ENCODE measurements at places on chromosomes 2 and 18. TPM values are rescaled to one million over a fixed set of nuclear protein-coding genes. Genes with fewer than 3 reads are reported as not detected.

- peak; percentile 90 for DNase-seq
- H3K36me3 ChIP-seq, result no peaks in the 10 kb centered on the region
- peaks cover 12% of the 10 kb centered on the region for H3K27me3 ChIP-seq
- H3K4me3 ChIP-seq, result no peak overlapping the region
- H3K4me1 ChIP-seq, result no peaks in the 10 kb centered on the region
These were observed 372.8 kb upstream of the RAB6C start for GRCh38 chr2:129606496-129607270.

DNA sequence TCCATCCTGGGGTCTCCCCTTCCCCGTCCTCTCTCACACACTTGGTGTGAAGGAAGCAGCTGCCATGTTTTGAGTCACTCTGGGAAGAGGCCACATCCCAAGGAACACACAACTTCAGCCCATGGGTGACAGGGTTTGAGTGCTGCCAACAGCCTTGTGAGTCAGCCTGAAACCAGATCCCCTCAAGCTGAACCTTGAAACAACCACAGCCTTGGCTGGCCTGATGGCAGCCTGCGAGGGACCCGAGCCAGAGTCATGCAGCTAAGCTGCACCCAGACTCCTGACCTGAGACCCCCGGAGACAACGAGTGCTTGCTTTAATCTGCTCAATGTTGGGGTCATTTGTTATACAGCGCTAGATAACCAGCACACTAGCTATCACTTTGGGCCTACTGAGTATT is 19.3 kb upstream of the MC2R start:
- H3K4me3 ChIP-seq, result no peak overlapping the region
- H3K4me1 ChIP-seq, result no peaks in the 10 kb centered on the region
- H3K27me3 ChIP-seq, result no peaks in the 10 kb centered on the region
- H3K36me3 ChIP-seq, result no peaks in the 10 kb centered on the region
- DNase-seq, result no peak

GRCh38 chr2:126657148-126657635 is 1.2 kb downstream of the GYPC start:
- H3K36me3 ChIP-seq, result no peaks in the 10 kb centered on the region
- H3K27me3 ChIP-seq, result no peaks in the 10 kb centered on the region

GRCh38 chr2:219273937-219274336 is 5.2 kb upstream of the DNAJB2 start:
- no peaks in the 10 kb centered on the region for H3K36me3 ChIP-seq
- peak overlapping the region; percentile 79 for H3K27ac ChIP-seq
- no peak overlapping the region for H3K4me3 ChIP-seq
- H3K4me1 ChIP-seq, result peaks cover 29% of the 10 kb centered on the region
- no peaks in the 10 kb centered on the region for H3K27me3 ChIP-seq

DNA sequence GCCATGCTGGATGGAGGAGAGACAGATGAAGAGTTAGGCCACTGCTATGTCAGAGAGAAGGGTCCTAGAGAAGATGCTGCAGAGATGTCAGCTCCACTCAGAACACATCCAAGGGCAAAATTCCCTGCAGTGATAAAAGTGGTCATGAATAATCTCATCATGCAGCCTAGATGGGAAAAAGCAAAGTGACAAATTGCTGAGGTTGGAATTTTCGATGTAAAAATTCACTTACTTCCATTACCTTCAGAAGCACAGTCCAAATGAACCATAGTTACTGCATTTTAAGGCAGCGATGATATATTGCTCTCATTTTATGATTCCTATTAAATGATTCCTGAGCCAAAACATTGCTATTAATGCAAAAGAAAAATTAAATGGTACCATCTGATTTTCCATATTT is 16.4 kb downstream of the ANKRD29 start:
- H3K36me3 ChIP-seq, result no peaks in the 10 kb centered on the region
- no peak overlapping the region for H3K4me3 ChIP-seq
- no peak overlapping the region for H3K27ac ChIP-seq
- DNase-seq, result no peak
- H3K4me1 ChIP-seq, result peaks cover 11% of the 10 kb centered on the region

DNA sequence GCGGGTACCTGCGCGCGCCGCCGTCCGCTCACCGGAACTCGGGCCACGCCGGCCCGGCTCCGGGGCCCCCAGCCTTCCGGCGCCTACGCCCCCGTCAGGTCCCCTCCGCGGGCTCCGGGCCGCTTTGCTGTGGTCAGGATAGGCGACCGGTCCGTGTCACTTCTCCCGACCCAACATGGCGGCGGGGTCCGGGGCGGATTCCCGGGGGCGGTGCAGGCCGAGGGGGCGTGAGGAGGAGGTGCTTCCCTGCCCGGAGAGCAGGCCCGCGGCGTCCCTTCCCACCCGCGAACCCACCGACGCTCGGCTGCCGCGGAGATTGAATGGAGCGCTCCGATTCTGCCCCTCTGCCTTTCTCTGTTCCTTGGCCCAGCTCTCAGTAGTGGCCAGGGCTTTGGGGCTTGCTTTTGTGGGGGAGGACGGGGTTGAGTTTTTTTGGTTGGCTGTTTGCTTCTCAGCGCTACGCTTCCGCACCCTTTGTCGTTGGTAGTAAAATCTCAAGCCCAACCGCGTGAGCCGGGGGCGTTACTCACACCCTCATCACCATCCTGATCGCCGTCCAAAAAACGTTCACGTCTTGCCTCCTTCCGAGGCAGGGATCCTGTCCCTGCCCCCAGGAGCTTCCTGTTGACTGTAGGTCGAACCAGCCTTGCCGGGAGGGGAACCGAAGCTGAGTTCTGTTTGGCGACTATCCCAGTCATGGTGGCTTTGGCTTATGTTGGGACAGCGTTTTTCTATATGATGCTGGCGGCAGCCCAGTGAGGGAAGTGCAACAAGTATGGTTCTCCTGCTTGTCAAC is 532 bp upstream of the YES1 start:
- H3K4me3 ChIP-seq, result peak overlapping the region; percentile 97
- H3K27me3 ChIP-seq, result no peaks in the 10 kb centered on the region
- peak overlapping the region; percentile 96 for H3K27ac ChIP-seq
- no peaks in the 10 kb centered on the region for H3K36me3 ChIP-seq

DNA sequence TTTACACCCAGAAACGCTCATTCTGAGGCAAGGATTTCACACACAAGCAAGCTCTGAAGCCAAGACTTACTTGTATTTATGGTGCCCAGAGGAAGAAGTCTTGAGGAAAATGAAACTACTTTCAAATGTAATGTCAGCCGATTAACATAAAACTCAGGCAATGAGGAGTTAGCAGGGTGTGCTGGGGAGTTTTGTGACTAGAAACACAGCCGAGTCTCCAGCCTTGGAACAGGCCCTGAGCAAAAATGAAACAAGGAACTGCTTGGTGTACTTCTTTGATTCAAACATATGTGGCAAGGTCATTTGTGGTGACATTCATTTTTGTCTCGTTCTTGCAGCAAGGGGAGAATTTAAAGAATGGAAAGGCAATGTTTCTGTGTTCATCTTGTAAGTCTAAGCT is 4.5 kb downstream of the DYTN start:
- DNase-seq, result no peak
- no peaks in the 10 kb centered on the region for H3K27me3 ChIP-seq
- no peaks in the 10 kb centered on the region for H3K4me1 ChIP-seq
- H3K36me3 ChIP-seq, result no peaks in the 10 kb centered on the region
- H3K27ac ChIP-seq, result no peak overlapping the region

DNA sequence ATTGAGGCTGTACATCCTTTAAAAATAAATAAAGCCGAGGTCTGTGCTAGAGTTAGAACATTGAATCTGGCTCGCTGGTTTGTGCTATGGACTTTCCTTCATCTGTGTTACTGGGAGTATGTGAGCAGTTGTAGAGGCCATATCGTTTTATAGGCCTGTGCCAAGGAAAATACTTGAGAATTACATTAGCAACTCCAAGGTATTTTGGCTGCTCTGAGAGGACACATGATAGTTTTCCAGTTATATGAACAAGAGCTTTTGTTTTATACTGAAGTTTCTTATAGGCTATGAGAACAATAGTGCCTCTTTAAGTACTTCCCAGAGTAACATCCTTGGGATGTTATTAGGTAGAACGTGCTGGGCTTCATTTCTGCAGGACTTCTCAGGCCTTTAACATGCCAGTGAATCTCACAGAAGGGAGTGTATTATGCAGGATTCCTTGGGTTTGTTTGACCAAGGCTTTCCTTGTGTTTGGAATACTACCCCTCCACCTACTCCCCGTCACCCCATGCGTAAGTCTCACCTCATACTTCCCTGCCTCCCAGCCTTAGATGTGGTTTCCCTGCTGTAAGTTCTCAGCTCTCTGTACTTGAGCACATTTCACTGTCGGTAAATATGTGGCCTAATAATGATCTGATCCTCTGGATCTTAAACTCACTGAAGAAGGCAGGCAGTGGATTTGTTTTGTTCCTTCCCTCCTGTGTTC is 21.0 kb downstream of the TCF7L1 start:
- no peaks in the 10 kb centered on the region for H3K36me3 ChIP-seq
- no peak for DNase-seq
- H3K27ac ChIP-seq, result peak overlapping the region; percentile 60
- no peaks in the 10 kb centered on the region for H3K27me3 ChIP-seq
- H3K4me1 ChIP-seq, result peaks cover 59% of the 10 kb centered on the region

CHN1 gene
- total RNA-seq, result 23.2 TPM
